A172 (cell line): ENCODE measurements at places on chromosomes 7 and 10. TPM values are rescaled to one million over a fixed set of nuclear protein-coding genes. Genes with fewer than 3 reads are reported as not detected.

CYP26A1 gene
- 0.65 TPM in 1 of 2 replicates, not detected in the other for total RNA-seq

GAD2 gene
- not detected in 2 replicates for total RNA-seq

VSIR gene
- 4.9 and 14.4 TPM in 2 replicates for total RNA-seq

PTPN20 gene
- not detected in 2 replicates for total RNA-seq

HECW1 gene
- 26.5 and 36.2 TPM in 2 replicates for total RNA-seq

GARIN1A gene
- total RNA-seq = not detected in 2 replicates

ZNF518A gene
- 7.9 and 19.7 TPM in 2 replicates for total RNA-seq

RGR gene
- not detected in 2 replicates for total RNA-seq

SPDYE1 gene
- not detected in 2 replicates for total RNA-seq

STEAP4 gene
- total RNA-seq = 0.29 TPM in 1 of 2 replicates, not detected in the other

CADPS2 gene
- total RNA-seq = 3.4 and 3.7 TPM in 2 replicates

AKR1B1 gene
- total RNA-seq = 83.9 and 97.8 TPM in 2 replicates

RADIL gene
- 1.9 and 5.1 TPM in 2 replicates for total RNA-seq

C10orf53 gene
- total RNA-seq = not detected in 2 replicates

SFRP4 gene
- 0.84 TPM in 1 of 2 replicates, not detected in the other for total RNA-seq

FGFBP3 gene
- total RNA-seq = 0.38 TPM in 2 replicates

AGMO gene
- 0.43 TPM in 1 of 2 replicates, not detected in the other for total RNA-seq

RPEL1 gene
- 0.05 and 0.17 TPM in 2 replicates for total RNA-seq

PRSS37 gene
- not detected in 2 replicates for total RNA-seq

ZNF679 gene
- not detected in 2 replicates for total RNA-seq

GPR37 gene
- total RNA-seq = 1.3 and 3.2 TPM in 2 replicates

ABCC2 gene
- 0.69 and 1.8 TPM in 2 replicates for total RNA-seq

ANKRD61 gene
- 1.0 TPM in 1 of 2 replicates, not detected in the other for total RNA-seq

COBL gene
- total RNA-seq = 1.0 and 1.6 TPM in 2 replicates

VENTX gene
- total RNA-seq = not detected in 2 replicates

ELAPOR2 gene
- 1.2 and 3.3 TPM in 2 replicates for total RNA-seq

SLC26A5 gene
- not detected in 2 replicates for total RNA-seq

FEZF1 gene
- not detected in 2 replicates for total RNA-seq

MOSPD3 gene
- total RNA-seq = 6.9 and 19.3 TPM in 2 replicates

SMO gene
- total RNA-seq = 28.6 and 31.4 TPM in 2 replicates

TBC1D12 gene
- total RNA-seq = 11.4 and 17.4 TPM in 2 replicates

CLIP2 gene
- 43.9 and 47.4 TPM in 2 replicates for total RNA-seq

TFR2 gene
- not detected in 2 replicates for total RNA-seq

KCNMA1 gene
- 38.5 and 50.7 TPM in 2 replicates for total RNA-seq

SFTPD gene
- 0.12 TPM in 1 of 2 replicates, not detected in the other for total RNA-seq

HKDC1 gene
- total RNA-seq = 22.7 and 35.3 TPM in 2 replicates

ST8SIA6 gene
- 1.00 and 1.2 TPM in 2 replicates for total RNA-seq

LFNG gene
- total RNA-seq = 21.2 and 32.5 TPM in 2 replicates
